ENCODE measurements at places on chromosomes 12 and 14. TPM values are rescaled to one million over a fixed set of nuclear protein-coding genes. Genes with fewer than 3 reads are reported as not detected.

The HIGD1C gene
- polyA plus RNA-seq: 0.90 TPM

The CD163L1 gene
- 4.7 TPM for polyA plus RNA-seq

The SAMD15 gene
- 3.1 TPM for polyA plus RNA-seq

The IL26 gene
- polyA plus RNA-seq: not detected

The MYH6 gene
- 0.03 TPM for polyA plus RNA-seq

The KRT71 gene
- polyA plus RNA-seq: 0.12 TPM

The ESRRB gene
- 0.72 TPM for polyA plus RNA-seq

The LRP1-AS gene
- 0.64 TPM for polyA plus RNA-seq

The DEPDC4 gene
- polyA plus RNA-seq: 9.2 TPM

The TIGAR gene
- 3.2 TPM for polyA plus RNA-seq

The B4GALNT1 gene
- polyA plus RNA-seq: 1.6 TPM
